Colonic mucosa (tissue), 4 donors: ENCODE measurements at places on chromosomes 12 and 14. TPM values are rescaled to one million over a fixed set of nuclear protein-coding genes. Genes with fewer than 3 reads are reported as not detected.

DNA sequence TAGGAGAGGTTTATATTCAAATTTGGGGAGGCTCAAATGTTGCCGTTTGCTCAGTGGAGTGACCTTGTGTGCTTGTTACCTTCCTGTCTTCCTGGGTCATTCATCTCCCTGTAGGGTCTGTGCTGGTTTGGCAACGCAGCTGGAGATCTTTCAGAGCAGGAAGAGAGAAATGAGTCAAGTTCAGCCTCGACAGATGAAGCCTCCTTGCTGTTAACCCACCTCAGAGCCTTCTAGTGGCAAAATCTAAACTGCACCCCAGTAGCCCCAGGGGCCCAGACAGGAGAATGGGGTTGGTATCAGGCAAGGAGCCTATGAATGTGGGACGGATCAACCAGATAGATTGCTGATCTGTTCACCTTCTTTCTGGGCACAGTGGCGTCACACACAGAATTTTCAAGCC, 999.3 kb downstream of the VRK1 start:
- no peak for DNase-seq

- no peak for DNase-seq
Observed at GRCh38 chr14:26332966-26333365, 264.9 kb downstream of the NOVA1 start.

DNA sequence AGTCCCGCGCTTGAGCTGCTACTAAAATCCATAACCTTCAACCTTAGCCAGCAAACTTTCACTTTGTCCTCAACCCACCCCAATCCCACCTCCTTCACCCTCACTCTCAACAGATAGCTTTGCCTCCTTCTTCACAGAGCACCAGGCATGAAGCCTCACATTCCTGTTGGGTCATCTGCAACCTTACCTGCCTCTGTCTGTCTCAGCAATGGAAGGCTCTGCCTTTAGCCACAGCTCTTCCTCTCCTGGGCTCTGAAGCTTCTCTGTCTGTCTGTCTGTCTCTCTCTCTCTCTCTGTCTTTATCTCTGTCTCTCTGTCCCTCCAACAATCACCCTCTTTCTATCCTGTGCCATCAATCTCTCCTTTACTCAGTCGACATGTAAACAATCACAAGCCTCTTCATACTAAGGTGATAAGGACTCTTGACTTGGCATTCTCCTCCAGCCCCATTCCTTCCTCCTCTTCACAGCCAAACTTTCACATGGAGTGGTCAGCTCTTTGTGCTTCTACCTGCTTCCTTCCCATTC, 220.8 kb downstream of the SPTSSA start:
- no peak for DNase-seq

GRCh38 chr12:2259369-2259768, 206.6 kb downstream of the CACNA1C start:
- DNase-seq: no peak

GRCh38 chr12:55659486-55660385, 23.0 kb downstream of the OR10P1 start:
- DNase-seq: no peak

- peak; percentile 57 for DNase-seq
Observed at GRCh38 chr12:64670919-64671639, 60.8 kb downstream of the RASSF3 start.

DNA sequence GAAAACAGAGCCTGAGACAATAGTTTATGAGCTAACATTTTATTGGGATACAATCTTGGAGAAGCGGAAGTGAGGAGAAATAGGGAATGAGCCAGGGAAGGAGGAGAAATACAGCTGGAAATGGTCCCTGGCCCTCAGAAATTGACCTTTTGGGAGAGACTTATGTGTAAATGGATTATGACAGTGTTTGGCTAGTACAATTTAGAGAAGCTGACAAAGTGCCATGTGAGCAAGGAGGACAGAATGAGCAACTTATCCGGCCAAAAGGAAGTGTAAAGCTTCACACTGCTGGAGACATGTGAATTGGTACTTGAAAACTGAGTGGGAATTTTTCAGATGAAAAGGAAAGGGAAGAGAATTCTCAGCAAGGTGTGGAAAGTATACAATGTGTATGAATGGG, 2.9 kb downstream of the GLIPR1 start:
- DNase-seq: no peak

- no peak for DNase-seq
Observed at GRCh38 chr12:75759842-75760572, 248.6 kb upstream of the KRR1 start.

DNA sequence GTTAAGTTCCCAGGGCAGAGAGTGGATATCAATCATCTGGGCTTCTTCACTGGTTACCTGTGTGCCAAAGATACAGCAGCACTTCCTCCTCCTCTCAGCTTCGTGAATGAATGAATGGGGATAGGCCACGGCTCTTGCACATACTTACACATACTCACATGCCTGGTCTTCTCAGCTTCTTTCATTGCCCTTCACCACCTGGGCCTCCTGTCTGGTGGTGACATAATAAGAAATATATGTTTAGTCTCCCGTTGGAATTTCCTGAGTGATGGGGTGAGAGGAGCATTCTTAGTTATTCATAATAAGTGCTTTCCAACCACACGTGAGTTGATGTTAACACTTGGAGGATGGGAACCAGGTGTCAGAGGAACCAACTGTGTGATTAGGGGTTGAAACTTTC, 268.1 kb upstream of the RMST start:
- DNase-seq: no peak

DNA sequence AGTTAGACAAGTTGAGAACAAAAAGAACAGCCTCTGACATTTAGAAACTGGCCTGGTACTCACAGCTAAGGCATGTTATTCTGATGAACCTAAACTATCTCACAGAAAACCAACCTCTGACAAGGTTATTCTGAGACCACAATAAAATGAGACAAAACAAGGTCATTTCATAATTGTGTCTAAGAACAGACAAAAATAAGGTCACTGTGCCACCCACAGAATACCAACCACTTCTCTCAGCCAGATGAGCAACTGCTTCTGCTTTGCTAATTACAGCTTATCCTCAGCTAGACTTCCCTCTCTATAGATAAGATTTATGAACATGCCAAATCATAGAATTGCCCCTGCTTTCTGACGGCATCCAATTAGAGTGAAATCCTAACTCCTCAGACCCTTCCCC, 52.2 kb upstream of the CRACR2A start:
- no peak for DNase-seq

DNA sequence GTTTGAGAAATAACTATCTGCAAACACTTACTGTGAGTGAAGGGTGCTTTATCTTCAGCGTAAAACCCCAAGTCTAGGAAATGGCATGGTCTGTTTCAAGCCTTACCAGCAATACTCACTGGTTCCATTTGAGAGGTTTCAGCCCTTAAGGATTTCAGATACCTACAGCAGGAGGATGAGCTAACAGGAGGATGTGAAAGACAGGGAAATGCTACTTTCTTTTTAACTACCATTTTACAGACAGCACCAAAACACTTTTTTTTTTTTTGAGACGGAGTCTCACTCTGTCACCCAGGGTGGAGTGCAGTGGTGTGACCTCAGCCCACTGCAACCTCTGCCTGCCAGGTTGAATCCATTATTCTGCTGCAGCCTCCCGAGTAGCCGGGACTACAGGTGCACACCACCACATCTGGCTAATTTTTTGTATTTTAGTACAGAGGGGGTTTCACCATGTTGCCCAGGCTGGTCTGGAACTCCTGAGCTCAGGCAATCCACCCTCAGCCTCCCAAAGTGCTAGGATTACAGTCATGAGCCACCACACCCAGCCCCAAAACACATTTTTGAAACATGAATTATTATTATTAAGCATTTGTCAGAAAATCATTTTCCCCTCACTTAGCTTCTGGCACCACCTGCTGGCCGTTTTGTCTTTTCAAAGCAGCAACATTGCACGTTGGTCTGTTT, 4.6 kb downstream of the MTRFR start:
- peak; percentile 75 for DNase-seq

- DNase-seq: no peak
Observed at GRCh38 chr12:103696101-103696500, 109.0 kb downstream of the STAB2 start.

DNA sequence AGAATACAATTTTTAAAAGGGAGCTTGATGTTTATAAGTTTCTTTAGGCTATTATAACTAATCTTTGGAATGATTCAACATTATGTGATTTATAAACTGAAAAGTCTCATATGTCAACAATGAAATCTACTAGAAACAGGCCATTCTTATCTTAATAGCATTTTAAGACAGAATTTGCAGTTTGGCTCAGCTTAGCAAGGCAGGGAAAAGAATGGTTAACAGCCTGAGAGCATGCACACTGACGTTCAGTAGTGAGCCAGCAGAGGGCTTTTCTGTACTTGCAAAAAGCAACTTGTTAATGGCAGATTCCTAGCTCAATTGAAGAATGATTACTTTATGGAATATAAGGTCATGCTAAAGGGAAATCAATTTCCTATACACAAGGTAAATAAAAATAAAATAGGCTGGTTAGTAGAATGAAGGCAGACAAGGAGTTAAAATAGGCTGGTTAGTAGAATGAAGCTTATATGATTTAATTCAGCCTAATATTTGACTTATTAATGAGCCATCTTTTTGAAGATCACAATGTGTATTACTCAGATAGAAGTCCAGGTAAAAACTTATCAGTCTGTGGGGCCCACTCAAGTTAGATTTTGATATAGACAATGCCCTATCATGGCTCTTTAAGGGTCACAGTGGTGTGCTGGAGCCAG, 95.9 kb downstream of the OTOGL start:
- no peak for DNase-seq

DNA sequence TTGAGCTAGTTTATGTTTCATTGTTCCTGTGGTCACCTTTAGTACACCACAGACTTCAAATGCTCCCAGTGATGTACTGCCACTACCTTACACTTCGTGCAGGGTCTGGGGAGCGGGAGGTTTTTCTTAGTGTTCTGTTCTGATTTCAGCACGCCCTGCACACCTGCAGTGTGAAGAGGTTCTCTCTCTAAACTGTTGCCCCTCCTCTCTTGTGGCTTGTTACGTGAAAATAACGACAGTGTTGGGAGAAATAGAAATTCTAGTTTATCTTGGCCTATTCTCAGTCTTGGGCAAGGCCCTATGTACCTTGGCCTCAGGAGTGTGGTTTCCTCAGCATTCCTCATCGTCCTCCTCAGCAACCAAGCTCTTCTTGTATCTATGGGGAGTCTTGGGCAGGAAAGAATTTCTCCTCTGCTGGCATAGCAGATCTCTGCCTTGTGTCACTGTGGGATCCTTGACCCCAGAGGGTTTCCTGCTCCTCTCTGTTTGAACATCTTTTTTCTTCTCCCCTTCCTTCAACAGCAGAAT, 48.6 kb downstream of the EIF2S3B start:
- DNase-seq: no peak

GRCh38 chr14:42633504-42634095, 1026.9 kb downstream of the LRFN5 start:
- no peak for DNase-seq

DNA sequence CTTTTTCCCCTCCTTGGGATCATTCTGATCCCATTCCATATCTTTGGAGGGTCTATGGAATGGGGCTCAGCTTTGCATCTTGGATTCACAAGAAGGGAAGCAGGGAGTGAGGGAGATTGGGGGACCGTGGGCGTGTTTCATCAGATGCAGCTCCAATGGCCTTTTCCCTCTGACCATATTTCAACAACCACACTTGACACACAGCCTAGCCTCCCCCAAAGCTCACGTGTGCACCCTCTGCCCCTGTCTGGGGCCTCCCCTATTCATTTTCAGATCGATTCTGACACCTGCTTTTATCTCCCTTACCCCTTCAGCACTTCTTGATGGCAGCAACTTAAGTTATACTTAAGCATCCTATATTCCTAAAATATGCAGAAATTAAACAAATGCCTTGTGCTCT, 126.6 kb downstream of the CHST11 start:
- DNase-seq: no peak

- no peak for DNase-seq
Observed at GRCh38 chr12:52496590-52497071, 3.6 kb upstream of the KRT6A start.

DNA sequence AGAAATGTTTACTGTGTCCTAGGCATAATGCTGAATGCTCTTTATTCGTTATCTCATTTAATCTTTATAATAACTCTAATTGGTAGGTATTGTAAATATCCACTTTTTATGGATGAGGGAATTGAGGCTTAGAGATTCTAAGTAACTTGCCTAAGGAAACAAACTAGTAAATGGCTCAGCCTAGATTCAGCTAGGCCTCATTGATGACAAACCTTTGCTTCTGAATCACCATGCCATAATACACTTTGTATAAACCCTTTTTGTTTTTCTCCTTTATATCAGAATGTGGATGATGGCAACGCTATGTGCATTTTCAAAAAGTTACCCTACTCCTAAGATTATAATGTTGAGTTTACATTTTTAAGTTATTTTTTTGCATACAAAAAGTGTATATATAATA, 34.0 kb downstream of the MNAT1 start:
- no peak for DNase-seq

GRCh38 chr14:92316937-92317336, 6.0 kb upstream of the SLC24A4 start:
- DNase-seq: no peak

- no peak for DNase-seq
Observed at GRCh38 chr12:32069071-32069470, 37.6 kb upstream of the BICD1 start.

GRCh38 chr12:90028635-90029051, 320.0 kb upstream of the ATP2B1 start:
- DNase-seq: no peak

DNA sequence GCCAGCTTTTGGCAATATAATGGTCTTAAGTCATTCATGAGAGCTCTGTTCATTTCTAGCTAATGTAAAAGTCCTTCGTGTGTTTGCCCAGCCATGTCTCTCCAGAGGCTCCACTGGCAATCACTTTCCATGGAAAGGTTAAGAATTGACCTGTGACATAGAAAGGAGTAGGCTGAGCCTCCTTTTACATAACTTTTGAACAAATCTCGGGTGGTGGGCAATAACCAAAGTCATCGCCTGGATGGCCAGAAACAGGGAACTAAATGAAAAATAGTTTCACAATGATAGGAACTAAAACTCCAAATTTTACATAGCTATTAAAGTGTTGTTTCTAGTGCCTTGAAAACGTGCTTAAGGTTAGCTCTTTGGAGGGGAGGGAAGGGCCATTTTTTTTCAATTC, 6.5 kb downstream of the BHLHE41 start:
- no peak for DNase-seq

- DNase-seq: no peak
Observed at GRCh38 chr12:70660620-70661219, 23.5 kb upstream of the PTPRB start.

- peak; percentile 12 for DNase-seq
Observed at GRCh38 chr12:1882850-1883470, 35.5 kb downstream of the CACNA2D4 start.

Gene OASL
- 5.2 TPM for total RNA-seq

Gene SLC17A8
- 3.3 TPM for total RNA-seq

Gene GLIPR1
- total RNA-seq: 1.8 TPM

Gene CD163L1
- total RNA-seq: 4.2 TPM

Gene ABCC9
- 0.69 TPM for total RNA-seq

Gene RBM19
- 13.5 TPM for total RNA-seq

Gene CCDC177
- not detected for total RNA-seq

Gene SLCO1B1
- not detected for total RNA-seq

Gene TGM1
- total RNA-seq: 3.9 TPM
